Suprapubic skin (tissue), 4 donors: ENCODE measurements at places on chromosomes 11 and 22. TPM values are rescaled to one million over a fixed set of nuclear protein-coding genes. Genes with fewer than 3 reads are reported as not detected.

The ACTN3 gene
- total RNA-seq: not detected

DNA sequence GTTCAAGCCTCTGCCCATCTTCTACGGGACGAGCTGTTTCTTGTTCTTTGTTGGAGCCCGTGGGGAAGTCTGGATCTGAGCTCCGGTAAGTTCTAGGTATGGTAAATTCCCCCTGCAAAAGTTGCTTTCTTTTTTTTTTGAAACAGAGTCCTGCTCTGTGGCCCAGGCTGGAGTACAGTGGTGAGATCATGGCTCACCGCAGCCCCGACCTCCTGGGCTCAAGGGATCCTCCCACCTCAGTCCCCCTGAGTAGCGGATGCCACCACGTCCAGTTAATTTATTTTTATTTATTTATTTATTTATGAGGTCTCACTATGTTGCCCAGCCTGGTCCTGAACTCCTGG, 35.5 kb upstream of the MOB2 start:
- no peaks in the 10 kb centered on the region for H3K27me3 ChIP-seq
- H3K4me3 ChIP-seq: no peak overlapping the region
- H3K36me3 ChIP-seq: no peaks in the 10 kb centered on the region
- DNase-seq: no peak

DNA sequence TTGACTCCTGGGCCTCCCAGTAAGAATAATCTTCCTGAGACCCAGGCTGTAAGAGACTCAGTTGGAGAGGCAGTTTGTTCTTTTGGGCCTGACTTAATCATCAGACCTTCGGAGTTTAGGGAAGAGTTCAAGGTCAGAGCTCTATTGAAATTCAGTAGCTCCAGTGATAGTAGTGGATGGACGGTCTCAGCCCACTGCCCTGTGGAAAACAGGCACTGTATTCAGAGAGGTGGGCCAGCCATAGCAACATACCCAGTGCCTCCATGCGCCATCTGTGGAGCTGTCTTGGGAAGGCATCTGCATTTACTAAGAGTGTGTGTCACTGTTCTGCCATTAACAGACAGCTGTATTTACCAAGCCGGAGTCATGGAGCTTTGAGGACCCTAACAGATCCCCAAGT, 2.9 kb downstream of the SMARCB1 start:
- H3K36me3 ChIP-seq: peaks cover 29% of the 10 kb centered on the region
- H3K27ac ChIP-seq: no peak overlapping the region
- peaks cover 60% of the 10 kb centered on the region for H3K4me1 ChIP-seq
- DNase-seq: no peak
- no peaks in the 10 kb centered on the region for H3K27me3 ChIP-seq

The RIBC2 gene
- not detected for total RNA-seq
